ENCODE measurements at places on chromosomes 2 and 18.
A peak's percentile ranks its signal among the peaks of the same experiment; 100 is the strongest.

GRCh38 chr2:142992840-142993239 is 115.4 kb downstream of the KYNU start:
- DNase-seq = no peak

DNA sequence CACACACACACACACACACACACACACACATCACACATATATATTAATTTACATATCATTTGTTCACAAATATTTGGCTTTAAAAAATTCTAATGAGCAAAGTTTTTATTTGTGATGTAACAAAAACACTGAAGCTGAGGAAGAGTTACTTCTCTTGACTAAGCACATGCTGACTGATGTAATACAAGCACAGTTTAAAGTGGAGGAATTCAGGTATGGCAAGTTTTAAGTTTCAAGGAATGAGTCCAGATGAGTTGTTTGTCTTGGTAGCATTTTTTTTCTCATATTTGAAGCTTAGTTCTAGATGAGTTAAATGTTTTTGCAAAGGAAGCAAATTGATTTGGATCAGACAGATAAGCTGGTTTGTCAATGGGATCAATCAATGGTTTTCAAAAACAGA is 20.2 kb upstream of the CALCRL start:
- DNase-seq = no peak

DNA sequence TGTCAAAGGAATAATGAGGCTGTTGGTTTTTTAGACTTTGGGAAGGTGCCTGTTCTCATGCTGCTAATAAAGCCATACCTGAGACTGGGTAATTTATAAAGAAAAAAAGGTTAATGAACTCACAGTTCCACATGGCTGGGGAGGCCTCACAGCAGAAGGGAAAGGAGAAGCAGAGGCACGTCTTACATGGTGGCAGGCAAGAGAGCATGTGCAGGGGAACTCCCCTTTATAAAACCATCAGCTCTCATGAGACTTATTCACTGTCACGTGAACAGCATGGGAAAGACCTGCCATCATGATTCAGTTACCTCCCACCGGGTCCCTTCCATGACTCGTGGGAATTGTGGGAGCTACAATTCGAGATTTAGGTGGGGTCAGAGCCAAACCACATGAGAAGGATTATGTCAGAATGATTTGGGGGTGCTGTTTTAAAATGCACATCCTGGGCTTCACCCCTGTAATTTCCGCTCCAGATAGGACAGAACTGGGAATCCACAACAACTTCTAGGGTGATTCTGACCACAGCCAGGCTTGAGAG is 37.8 kb downstream of the TCF7L1 start:
- no peak for DNase-seq

- no peak for DNase-seq
Measured at GRCh38 chr2:84493514-84493913, 22.8 kb upstream of the DNAH6 start.

GRCh38 chr18:55501579-55501978 is 86.4 kb downstream of the TCF4 start:
- DNase-seq = no peak

DNA sequence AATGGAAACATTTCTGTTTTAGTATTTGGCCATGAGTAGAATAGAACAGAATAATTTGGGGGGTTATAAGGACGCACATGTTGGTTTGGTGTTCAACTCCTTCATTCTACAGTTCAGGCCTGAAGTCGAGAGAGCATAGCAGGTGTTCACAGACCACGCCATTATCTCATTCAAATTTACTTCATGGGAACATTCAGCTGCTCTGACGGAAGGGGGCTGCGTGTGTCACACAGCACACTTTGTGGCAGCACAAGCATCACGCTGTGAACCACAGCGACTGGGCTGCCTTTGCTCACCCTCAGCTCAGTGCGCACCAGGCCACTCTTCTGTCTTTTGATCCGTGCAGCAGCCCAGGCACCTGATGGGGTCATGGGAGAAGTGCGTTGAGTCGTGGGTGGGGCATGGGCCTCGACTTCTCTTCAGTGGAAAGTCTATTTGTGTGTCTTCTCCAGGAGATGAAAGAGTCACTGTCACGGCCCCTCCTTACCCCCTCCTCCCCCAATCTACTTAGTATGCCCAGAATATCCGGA is 348.6 kb upstream of the SALL3 start:
- DNase-seq = no peak

- DNase-seq = no peak
Measured at GRCh38 chr18:56492136-56492535, 146.3 kb downstream of the TXNL1 start.

DNA sequence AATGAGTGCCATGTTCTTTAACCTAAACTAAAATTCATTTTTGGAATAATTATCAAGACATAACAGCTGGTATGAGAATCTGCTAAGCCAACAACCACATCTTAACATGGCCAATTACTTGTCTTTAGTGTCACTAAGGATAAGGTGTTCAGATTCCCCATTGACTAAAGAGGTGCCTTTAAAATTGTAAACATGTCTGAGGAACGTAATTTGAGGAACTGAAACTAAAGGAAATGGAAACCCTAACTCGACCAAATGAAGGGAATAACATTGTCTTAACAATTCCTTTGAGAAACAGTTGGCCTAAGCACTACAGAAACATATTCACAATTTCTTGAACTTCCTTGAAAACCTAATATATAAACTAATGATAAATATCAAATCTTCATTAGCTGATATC is 355.4 kb upstream of the GULP1 start:
- DNase-seq = no peak

- DNase-seq = peak; percentile 36
Measured at GRCh38 chr2:38945911-38946310, 56.2 kb downstream of the ARHGEF33 start.

DNA sequence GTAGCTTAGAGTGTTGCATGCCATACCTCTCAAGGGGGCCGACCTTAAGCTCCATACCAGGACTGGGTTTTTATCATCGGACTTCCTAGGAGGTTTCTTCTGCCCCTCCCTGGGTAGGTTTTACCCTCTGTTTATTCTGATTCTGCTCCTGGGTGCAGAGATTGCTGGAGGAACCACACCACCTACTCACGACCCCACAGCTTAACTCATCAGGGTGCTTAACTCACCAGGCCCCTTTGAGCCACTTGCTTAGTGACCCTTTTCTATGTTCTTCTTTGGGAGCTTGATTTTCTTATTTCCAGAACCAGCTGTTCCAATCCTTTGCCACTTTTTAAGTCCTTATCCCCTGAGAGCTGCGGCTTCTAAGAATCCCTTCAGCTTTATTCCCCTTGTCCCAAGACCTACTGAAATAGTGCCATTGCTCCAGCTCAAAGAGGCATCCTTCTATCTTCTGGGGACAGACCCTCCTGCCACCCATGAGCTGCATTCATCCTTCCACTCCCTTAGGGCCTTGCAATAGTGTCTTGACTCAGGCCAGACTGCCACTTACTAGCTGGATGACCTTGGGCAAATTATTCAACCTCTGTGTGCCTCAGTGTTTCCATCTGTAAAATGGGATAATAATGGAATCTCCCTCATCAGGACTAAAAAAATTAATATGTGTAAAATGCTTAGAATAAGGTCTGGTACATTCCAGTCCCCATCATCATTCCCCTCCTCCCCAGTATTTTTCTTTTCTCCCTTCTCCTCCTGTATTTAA is 5.8 kb downstream of the OXER1 start:
- DNase-seq = no peak

DNA sequence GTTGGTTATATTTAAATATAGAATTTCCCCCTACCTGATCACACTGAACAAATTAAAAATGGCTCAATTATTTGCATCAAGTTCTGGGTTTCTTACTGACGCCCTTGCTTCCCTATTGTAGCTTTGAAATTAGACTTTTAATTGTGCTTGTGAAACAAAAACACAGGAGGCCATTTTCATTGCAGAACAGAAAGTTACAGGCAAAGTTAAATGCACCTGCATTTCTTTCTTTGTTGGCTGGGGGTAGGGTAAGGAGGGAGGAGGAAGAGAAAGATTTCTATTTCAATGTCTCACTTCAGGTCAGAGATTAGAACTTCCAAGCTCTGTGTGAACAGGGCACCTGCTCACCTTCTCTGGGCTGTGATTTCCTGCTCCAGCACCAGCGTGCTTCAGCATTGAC is 199.6 kb downstream of the BCL11A start:
- DNase-seq = no peak

GRCh38 chr2:148812306-148812705 is 62.7 kb upstream of the KIF5C start:
- DNase-seq = no peak

DNA sequence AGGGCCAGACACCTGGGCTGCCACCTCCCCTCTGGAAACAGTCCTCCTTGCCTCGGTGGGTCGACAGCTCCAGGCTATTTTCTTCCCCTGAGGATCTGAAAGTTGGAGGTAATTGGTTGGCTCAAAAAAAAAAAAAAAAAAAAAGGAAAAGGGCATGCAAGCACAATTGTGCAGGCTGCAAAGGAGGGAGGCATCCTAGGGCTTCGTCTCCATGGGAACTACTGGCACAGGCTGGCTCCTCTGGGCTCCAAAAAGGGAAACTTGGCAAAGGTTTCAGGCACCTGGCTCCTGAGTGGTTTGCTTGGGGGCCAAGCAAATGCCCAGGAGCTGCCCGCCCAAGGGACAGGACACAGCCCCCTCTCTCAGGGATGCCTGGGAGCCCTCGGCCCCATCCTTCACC is 1.1 kb upstream of the KCNIP3 start:
- DNase-seq = no peak

DNA sequence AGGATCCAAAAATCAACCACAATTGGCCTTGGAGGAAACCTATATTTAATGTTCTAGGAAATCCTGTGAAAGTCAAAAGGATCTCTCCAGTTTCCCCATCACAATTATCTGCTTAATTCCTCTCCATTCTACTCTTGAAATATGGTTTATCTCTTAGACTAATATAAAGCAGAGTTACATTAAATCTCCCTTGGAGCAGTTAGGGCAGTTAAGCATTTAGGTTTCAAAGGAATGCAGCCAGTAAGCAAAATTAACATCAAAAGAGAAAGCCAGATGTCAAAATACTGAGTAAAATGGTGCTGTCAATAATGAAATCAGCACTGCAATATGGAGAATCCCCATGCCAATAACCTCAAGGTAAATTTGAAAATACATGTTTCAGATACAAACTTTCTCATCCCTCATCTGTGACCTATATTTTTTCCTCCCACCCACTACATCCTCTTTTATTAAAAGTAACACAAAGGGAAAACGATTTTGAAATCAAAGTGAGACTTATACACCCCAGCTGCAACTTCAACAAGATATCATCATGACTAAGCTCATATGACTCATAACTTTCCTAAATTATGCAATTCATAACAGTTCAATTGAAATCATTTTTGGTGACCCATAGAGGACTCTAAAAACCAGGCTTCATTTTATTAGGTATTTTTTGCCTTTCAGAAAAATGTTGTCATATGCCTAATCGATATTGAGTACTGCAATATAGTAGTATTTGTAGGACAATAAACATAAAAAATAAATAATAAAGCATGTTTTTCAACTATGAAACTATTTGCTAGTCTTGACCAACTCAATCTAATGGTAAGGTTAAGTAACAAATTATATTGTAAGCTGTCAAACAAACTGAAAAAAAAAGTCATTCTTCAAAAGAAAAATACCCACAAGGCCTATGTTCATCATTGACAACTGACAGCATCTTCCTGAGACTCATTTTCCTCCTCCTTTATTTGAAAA is 3.1 kb downstream of the ADAM17 start:
- peak; percentile 94 for DNase-seq

DNA sequence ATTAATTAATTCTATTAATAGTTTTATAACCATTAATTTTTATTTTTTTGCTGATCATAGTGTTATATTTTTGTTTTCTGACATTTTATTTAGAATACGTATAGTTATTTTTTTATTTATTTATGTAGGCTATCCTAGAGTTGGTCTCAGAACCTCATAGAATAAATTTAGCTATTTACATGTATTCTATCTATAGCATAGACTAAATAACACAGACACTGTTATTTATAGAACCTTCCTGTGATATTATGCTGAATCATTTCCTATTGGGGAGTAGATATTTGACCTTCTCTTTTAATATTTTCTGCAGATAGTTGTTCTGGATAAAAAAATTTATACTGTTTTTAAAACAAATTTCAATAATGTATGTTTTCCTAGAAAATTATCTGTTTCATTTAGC is 20.2 kb downstream of the ARHGEF33 start:
- no peak for DNase-seq

DNA sequence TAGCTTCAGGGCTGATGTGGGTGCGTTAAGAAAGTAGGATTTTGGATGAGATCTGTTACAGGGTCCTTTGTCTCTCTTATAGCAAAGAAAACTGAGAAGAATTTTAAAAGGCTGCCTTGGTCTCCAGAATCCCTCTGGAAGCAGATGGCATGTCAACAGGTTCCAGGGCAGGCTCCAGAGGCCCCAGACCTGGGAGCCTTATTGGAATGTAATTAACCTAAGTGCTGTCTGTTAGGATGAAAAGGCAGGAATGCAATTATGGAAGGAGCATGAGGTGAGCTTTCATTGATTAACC is 97.2 kb upstream of the PKDCC start:
- DNase-seq = no peak

GRCh38 chr2:10915236-10915635 is 3.5 kb downstream of the KCNF1 start:
- no peak for DNase-seq

- DNase-seq = no peak
Measured at GRCh38 chr2:169291517-169291916, 70.8 kb downstream of the LRP2 start.

GRCh38 chr2:215138479-215138878 is at the start of gene ABCA12:
ABCA12 (minus strand) TSS chr2:215138626; CDS start chr2:215138208, 418 bp downstream.
- DNase-seq = no peak

DNA sequence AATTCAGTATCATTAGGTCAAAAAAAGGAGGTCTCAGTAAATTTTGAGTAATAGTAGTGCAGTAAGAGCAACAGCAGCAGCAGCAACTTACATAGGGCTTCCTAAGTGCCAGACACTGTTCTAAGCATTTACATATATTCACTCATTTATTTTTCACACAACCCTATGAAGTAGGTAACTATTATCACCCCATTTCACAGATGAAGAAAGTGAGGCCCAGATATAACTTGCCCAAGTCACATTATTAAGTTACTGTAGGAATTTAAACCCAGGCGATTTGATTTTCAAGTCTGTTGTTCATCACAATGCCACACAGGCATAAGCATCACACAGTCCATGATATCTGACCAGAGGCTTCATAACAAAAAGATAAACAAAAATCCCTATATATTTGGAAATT is 90.2 kb upstream of the DTNB start:
- no peak for DNase-seq

GRCh38 chr2:138395565-138396306 is 105.8 kb upstream of the SPOPL start:
- no peak for DNase-seq

DNA sequence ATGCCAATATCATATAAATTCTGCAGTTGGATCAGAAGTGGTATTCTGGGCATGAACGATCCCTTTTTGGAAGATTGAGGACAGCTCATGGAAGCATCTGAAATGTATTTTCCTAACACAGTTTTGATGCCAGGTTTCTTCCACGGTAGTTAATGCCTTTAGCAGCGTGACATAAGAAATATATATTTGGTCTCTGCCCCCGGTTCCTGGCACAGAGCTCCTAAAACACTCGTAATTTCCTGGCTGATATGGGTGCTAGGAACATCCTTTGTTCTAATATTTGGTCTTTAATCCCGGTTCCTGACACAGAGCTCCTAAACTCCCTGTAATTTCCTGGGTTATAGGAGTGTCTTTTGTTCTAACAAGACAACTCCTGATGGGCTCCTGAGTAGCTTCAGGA is 8.2 kb upstream of the CABLES1 start:
- no peak for DNase-seq

Measured in CD14-positive monocyte (primary cell).